NCI-H2227 treated with DMSO at 0.1 percent for 48 hours (cell line): ENCODE measurements at places on chromosomes 4 and X.

DNA sequence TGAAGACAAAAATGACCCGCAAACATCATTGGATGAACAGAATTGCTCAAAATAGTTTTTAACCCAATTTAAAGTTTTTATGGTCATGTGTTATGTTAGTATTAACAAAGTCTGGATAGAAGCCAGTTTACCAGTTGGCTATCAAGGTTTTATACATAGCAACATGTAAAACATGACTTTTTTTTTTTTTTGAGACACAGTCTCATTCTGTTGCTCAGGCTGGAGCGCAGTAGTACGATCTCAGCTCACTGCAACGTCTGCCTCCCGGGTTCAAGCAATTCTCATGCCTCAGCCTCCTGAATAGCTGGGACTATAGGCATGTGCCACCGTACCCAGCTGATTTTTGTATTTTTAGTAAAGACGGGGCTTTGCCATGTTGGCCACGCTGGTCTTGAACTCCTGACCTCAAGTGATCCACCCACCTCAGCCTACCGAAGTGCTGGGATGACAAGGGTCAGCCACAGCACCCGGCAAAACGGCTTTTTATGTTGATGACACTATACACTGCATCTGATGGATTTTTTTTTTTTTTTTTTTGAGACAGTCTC, 3.4 kb downstream of the SAT1 start:
- DNase-seq: no peak

- no peak for DNase-seq
Observed at GRCh38 chrX:19555236-19555635, 39.9 kb upstream of the MAP3K15 start.

DNA sequence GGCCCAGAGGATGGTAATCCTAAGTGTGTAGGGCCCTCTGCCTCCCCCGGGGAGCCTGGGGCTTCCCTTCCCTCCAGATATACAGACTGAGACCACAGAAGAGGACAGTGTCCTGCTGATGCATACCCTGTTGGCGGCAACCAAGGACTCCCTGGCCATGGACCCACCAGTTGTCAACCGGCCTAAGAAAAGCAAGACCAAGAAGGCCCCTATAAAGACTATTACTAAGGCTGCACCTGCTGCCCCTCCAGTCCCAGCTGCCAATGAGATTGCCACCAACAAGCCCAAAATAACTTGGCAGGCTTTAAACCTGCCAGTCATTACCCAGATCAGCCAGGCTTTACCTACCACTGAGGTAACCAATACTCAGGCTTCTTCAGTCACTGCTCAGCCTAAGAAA, 1.9 kb downstream of the TRO start:
- no peak for DNase-seq

GRCh38 chr4:138573246-138573645, 331.1 kb upstream of the SLC7A11 start:
- DNase-seq: no peak

GRCh38 chrX:12439416-12439815, 301.1 kb downstream of the FRMPD4 start:
- no peak for DNase-seq

GRCh38 chr4:93199492-93199891, 629.1 kb upstream of the ATOH1 start:
- DNase-seq: peak; percentile 62

- DNase-seq: no peak
Observed at GRCh38 chr4:141376769-141377168, 156.1 kb downstream of the ZNF330 start.

- no peak for DNase-seq
Observed at GRCh38 chrX:54198262-54198661, 15.2 kb upstream of the FAM120C start.

GRCh38 chrX:116277351-116278225, 107.0 kb downstream of the AGTR2 start:
- no peak for DNase-seq

DNA sequence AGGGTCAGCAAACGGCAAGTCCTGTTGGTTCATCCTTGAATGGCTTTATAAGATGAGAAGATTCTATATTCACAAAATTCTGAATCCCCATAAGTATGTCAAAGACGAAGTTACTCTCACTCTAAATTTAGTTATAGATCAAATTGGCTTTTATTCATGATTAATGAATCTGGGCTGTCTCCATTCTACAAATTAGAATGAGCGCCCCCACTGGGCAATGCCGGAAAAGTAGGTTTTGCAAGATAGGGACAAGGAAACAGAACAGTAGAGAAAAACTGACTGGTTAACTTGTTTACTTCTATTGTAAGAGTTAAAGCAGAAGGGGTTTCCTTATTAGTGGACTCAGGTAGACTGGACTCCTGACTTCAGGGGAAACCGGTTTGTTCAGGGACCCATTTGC, 100.3 kb downstream of the F11 start:
- no peak for DNase-seq

- no peak for DNase-seq
Observed at GRCh38 chr4:38490753-38491446, 173.1 kb upstream of the KLF3 start.

- DNase-seq: no peak
Observed at GRCh38 chr4:15451181-15451865, 18.4 kb upstream of the CC2D2A start.

- no peak for DNase-seq
Observed at GRCh38 chr4:71251261-71251660, 87.6 kb upstream of the SLC4A4 start.

GRCh38 chr4:146469022-146469421, 52.7 kb downstream of the SLC10A7 start:
- no peak for DNase-seq

DNA sequence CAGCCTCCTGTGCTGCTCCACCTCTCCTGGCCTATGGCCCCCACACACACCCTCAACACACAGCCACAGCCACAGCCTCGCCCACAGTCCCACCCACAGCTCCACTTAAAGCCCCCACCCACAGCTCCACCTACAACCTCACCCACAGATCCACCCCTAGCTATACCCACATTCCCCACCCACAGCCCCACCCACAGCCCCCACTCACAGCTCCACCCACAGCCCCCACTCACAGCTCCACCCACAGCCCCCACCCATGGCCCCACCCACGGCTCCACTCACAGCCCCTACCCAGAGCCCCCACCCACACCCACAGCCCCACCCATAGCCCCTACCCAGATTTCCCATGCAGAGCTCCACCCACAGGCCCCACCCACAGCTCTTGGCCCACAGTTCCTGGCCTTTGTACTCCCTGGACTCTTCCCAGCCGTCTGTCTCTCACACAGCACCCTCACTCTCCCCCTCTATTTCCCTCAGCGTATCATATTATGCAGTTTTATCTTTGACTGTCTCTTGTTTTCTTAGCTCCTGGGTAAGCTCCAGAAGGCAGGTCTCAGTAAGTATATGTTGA, 322.5 kb downstream of the EVC2 start:
- DNase-seq: no peak

DNA sequence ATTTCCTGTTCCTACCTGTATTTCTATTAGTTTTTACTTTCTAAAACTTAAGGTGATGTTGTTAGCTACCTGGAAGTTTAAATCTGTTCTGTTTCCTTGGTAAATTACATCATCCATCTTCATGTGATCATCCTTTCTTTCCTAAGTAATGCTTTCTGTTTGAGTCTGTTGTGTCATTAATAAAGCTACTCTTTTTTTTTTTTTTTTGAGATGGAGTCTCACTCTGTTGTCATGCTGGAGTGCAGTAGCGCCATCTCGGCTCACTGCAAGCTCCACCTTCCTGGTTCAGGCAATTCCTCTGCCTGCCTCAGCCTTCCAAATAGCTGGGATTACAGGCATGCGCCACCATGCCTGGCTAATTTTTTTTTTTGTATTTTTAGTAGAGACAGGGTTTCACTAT, 73.3 kb downstream of the FIP1L1 start:
- DNase-seq: no peak

GRCh38 chr4:188839704-188840103, 700.5 kb downstream of the TRIML1 start:
- DNase-seq: no peak

DNA sequence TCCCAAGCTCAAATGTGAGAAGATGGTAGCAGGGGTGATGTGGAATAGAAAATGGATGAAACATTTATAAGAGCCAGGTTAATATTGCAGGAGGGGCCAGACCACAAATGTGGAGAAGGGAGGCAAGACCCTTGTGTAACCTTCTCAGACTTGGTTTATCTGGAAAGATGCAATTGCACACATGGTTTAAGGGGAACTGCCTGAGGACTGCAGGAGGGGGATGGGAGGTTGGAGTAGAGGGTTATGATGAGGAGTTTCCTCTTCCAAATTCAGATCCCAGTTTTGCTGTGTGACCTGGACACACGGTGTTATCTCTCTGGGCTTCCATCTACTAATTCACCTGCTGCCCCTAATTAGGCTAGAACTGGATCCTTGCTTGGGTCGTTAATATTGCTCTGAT, 46.1 kb downstream of the RAB40AL start:
- no peak for DNase-seq

DNA sequence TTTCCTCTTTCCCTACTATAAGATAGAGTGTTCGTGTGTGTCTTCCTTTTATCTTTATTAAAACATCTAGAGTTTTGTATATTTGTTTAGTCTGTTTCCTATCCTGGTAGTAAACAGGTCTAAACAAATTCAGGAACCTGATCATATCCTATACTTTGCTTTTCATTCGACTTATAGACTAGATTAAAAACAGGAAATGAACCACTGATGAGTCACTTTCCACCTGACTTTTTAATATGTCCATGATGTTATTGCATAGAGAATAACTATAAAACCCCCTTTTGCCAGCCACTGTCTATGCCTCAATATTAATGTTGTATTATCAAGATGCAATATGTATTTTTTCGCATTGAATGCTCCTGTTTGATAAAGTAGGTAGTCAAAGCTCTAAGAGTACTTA, 1794.0 kb downstream of the STIM2 start:
- DNase-seq: no peak

DNA sequence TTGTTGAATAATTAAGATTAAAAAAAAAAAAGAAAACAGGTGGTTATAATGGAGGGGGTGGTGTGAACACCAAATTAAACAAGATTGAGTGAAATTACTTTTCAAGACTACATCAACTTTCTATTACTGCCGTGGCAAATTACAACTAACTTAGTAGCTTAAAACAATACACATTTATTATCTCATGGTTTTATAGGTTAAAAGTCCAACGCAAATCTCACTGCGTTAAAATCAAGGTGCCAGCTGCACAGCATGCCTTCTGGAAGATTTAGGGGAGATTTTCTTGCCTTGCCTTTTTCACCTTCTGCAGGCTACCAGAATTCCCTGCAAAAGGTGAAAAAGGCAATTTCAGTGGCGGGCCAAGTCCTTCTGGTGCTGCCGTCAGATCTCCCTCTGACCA, 58.5 kb downstream of the ATXN3L start:
- DNase-seq: no peak

DNA sequence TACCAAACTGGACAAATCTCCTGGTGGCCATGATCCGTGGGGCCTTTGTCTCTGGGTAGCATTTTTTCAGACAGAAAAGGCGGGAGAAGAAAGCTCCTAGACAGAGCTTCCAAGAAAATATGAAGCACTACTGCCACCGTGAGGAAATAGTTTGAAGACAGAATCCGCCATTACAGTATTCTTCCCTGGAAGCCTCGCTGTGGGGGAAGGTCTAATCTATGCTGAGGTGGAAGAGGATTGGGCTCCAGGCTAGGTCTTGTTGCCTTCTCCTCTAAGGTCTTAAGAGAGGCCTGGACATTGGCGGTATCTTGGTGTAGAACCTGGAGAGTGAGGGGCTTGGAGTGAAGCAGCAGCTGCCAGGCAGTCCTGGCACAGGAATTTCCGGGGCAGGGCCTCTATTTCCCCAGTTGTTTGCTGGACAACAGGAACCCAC, 218.9 kb downstream of the OR13H1 start:
- DNase-seq: peak; percentile 54

- no peak for DNase-seq
Observed at GRCh38 chrX:36978886-36979285, 29.3 kb upstream of the FAM47C start.

- DNase-seq: peak; percentile 46
Observed at GRCh38 chrX:37684426-37684825, 1.2 kb upstream of the XK start.

DNA sequence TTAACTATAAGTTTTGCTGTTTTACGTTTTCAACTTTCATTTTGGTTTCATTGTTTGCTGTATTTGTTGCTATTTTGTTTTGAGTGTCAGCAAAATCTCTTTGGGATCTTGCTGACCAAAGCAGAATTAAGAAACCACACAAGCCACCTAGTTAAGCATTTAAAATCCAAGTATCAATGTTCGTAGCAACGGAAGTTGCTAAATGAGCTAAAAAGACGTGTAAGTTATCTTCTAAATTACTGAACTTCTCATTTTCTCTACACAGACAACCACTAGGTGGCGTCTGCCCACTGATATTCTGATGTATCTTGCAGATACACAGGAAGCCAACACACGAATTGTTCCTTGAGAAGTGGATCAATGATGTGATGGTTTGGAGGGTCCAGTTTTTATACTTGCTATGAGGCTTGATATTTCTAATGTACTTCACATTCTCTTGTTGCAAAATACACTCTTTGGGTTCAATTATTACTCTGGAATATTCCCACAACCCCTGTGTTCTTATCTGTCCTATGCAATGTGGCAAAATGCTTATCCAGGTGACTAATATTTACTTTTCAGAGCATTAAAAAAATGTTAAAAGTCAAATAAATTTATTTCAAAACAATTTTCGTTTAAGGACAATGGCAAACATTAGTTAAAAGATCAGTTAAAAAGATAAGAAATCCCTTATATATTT, 250.5 kb downstream of the TECRL start:
- DNase-seq: no peak

GRCh38 chr4:67366311-67366861, 178.9 kb downstream of the CENPC start:
- no peak for DNase-seq

- DNase-seq: peak; percentile 74
Observed at GRCh38 chr4:156941940-156942548, 29.6 kb downstream of the PDGFC start.

GRCh38 chrX:22081475-22082092, 49.5 kb downstream of the PHEX start:
- DNase-seq: peak; percentile 15
